ENCODE measurements at places on chromosomes 2 and 18.

- DNase-seq: no peak
Observed at GRCh38 chr2:36492216-36492945, 105.6 kb downstream of the FEZ2 start.

DNA sequence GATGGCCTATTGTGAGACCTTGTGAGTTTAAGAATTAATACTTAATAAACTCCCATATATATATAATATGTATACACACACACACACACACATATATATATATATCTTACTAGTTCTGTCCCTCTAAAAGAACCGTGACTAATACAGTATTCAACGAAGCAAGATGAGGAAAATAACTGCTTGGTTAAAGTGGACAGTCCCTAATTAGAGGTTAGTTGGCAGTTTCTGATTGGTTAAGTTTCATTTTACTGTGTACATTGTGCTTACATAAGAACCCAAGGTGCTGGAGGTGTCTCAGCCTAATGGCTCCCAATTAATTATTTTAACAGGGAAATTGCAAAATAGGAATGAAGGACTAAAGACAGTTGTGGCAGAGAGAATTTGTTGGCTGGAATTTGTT, 132.1 kb downstream of the STRN start:
- DNase-seq: no peak

DNA sequence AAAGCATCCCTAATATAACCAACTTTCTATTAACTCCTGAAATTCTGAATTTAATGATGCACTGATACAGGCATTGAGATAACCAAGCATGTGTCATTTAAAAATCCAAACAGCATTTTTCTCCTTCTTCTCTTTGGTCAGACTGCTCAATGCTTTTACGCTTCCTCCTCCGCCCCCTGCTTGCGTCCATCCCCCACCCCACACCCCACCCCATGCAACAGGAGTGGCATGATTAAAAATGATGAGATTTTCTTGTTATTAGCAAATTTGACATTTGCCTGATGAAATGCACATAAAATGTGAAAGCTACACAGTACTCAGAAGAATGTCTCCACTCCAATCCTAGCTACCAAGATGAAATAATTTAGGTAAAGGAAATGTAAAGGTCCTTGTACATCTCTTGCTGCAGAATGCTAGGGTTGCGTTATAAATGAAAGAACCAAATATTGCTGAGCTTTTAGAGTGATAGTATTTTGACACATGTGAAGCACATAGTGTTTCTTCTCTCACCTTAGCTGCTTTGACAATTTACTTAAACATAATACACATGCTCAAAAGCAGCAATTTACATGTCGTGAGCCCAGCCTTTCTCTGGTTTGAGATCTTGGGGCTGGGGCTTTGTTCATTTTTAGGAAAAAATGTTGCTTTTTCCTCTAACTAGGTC, 263.8 kb downstream of the MEIS1 start:
- DNase-seq: no peak

DNA sequence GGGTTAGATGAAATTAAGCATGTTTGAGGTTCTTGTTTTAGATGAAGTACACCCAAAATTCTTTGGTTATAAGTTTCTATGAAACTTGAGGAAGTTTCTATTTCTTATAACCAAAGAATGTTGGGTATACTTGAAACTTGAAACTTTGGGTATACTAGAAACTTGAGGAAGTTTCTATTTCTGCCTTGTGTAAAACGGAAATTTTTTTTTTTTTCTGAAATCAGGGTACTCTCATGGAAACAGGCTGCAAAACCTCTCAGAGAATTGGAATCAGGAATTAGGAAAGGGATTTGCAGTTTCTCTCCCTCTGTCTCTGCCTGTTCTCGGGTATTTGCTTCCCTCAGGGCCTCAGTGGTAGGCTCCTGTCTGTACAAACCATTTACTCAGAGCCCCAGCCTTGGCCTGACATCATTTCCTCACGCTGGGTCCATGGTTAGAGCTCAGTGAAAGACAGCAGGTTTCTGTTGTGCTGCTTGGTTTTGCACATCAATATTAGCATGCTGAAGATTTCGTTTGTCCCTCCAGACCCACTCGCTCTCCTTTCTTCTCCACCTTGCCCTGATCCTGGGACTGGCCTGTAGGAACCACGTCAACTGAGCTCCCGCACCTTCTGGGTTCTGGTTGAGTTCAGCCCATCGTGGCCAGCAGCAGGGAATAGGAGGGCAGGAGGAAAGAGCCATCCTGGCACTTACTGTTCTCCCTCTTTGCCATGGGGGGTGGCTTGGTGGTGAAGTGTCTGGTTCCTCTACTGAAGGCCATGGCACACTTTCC, 106.4 kb downstream of the POLR1A start:
- DNase-seq: peak; percentile 4

DNA sequence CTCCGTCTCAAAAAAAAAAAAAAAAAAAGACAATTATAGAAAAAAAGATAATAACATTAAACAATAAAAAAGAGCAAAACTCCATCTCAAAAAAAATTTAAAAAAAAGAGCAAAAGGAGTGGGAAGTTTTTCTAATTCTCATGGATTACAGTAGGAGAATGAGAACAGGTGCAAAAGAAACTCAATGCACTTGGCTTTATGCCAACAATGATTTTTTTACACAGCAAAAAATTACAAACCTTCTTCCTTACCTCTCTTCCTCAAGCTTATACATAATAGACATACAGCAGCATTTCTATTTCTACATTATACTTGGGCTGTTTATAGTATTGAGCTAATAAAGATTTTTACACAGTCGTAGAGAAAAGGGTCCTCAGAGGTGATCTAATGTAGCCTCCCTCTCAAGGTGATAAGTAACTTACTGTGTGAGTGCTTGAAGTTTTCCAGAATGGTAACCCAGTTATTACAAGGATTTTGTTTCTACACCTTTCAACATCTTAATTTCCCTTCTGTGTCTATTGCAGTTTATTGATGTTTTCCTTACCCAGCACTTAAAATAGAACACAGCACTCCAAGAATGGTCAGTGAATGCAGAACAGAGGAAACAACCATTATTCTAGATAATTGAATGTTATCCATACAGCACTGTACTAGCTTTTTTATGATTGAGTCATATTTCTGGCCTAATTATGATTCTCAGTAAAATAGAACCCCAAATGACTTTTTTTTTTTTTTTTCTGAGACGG, 34.9 kb upstream of the RNF138 start:
- DNase-seq: no peak

Measured in stimulated activated CD8-positive, alpha-beta memory T cell treated with anti-CD3 and anti-CD28 coated beads, Interleukin-7, amount 100 ng/mL, for 1 hour (primary cell).